ENCODE measurements at places on chromosomes 7 and 10.

DNA sequence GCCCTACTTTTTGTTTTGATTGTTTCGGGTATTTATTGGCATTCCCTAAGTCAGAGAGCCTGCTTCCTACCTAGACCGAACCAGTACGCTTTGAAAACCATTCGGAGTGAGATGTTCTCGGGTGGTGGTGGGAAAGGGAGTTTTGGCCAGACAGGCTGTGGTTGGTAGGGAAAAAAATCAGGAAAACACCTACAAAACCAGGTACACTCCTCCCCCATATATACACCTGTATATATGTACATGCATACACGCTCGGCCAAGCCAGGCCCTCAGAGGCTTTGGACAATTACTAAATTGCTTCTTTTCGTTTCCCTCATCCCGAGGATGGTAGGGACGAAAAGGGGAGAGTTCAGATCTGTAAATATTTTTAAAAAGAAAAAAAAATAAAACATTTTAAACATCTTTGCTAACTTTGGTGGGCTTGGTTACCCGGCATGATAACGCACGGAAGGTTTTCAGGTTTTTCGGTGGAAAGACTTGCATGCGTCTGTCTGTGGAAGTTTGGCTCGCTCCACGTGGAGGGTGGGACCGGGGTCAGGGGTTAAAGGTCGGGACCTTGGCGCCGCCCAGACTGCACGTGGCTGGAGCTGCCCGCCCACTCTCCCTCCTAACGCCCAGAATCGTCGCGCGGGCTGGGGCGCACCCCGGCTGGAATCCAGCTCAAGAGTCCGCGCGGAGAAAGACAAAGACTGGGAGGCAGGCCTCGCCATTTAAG, 2.5 kb downstream of the HMX2 start:
- peak; percentile 54 for DNase-seq

DNA sequence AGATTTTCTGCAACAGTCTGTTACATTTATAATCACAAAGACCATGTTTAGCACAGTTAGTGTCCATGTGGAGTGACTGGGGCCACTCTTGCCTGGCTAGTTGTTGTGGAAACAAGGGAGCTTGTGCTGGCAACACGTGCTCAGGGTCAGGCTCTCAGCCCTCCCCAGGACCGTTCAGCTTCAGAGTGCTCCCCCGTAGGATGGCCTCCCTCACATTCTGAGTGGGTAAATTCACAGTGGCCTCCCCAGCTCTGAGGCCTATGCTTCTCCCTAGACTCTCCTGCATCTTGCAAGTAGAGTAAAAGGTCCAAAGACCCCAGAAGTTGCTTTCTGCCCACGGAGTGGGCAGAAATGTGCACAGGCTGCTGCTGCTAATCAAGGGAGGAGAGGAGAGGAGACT, 122.3 kb downstream of the ADCY1 start:
- DNase-seq, result no peak

- DNase-seq, result no peak
These were observed 231.1 kb downstream of the ADAM12 start for GRCh38 chr10:126157189-126157588.

DNA sequence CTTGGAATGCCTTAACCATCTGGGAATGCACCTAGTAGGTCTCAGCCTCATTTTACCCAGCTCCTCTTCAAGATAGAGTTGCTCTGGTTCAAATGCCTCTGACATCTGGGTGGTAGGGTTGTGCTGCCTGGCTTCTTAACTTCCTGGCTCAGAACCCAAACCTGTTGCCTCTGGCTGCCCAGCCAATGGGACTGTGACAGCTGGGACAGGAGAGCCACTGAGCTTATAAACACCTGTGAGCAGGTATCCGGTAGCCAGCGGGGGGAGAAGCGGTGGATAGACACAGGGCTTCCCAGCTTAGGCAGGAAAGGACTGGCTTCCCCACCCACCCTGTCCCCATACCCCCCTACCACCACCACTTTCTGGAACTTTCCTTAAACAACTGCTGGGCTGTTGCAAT, 115.8 kb upstream of the CARD11 start:
- DNase-seq, result no peak

DNA sequence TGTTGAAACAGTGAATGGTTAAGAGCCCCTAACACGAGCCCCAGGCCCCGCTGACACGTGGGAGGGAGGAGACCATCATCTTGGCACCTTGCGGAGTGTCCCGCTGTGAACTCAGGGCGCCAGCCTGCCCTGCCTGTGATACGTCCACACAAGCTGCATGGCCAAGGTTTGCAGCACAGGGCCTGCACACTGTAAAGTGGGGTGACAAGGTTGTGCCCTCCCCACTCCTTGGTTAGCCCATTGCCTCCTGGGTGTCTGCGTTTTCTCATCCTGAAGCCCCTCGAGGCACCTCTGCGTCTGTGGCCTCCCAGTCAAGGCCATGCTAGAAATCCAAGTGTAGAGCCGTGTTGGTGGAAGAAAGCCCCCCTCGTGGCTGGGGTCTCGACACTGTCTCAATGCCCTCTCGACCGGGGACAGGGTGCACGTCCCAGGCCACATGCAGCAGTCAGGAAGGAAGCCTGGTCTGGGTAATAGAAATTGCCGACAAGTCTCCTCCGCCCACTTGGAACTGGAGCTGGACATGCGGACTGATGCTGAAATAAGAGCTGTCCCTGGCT, 192.1 kb downstream of the DNAJB6 start:
- no peak for DNase-seq

DNA sequence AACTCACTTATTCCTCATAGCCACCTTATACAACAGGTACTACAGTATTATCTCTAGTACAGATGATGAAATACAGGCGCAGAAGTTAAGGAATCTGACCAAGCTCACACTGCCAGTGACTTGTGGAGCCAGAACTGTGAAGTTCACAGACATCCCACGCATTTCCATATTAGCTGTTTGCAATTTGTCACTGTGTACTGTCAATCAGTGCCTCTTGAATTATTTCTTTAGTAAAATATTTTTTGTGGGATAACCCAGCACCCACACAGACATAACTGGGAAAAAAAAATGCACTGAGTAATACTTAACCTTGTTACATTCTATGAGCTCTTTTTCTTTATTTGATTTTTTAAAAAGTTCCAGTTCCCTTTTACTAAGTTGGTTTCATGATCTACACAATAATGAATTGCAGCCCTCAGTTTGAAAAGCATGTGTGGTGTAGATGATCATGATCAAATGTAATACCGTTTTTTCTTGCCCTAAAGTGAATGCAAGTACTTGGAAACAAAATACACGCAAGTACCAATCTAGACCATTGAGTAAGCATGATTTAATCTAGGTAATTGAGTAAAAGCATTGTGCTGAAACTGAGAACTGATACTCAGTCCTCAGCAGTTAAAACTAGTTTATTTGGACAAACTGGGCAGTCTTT, 14.1 kb downstream of the CUL1 start:
- no peak for DNase-seq

- no peak for DNase-seq
These were observed 112.7 kb downstream of the REEP3 start for GRCh38 chr10:63633677-63634487.

DNA sequence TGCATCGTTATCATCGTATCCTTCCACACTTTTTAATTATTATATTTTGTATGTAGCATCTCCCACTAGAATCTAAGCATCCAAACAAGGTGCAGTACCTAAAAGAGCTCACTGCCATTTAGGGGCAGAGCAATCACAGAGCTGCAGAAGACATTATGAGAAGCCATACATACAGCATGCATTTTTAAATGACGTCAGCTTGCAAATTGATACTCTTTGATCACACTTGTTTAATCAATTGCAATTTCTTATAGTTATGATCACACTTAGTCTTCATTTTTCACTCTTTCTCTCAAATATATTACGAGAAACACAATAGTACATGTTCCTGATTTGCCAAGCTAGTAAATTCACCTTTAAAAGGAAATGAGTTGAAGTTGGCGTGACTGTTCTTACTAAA, 753.3 kb upstream of the LRRN3 start:
- no peak for DNase-seq

DNA sequence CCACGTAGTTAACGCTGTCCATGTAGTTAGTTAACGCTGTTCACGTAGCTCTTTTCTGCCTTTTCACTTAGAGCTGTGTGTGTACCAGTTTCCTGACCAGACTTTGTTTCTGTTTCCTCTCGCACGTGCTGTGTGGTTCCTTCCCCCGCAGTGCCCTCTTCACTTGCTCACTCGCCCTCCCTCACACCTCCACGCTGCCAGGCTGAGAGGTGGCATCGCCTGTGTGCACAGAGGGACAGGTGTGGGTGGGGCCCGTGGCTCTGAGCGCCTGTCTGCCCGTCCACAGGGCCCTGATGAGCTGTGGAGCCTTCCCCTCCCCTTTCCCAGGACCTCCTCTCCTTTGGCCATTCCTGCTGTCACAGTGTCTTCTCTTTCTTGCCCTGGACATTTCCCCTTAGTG, 30.6 kb downstream of the WDR37 start:
- DNase-seq, result no peak

- DNase-seq, result no peak
These were observed 18.1 kb downstream of the IL2RA start for GRCh38 chr10:6044060-6044459.

DNA sequence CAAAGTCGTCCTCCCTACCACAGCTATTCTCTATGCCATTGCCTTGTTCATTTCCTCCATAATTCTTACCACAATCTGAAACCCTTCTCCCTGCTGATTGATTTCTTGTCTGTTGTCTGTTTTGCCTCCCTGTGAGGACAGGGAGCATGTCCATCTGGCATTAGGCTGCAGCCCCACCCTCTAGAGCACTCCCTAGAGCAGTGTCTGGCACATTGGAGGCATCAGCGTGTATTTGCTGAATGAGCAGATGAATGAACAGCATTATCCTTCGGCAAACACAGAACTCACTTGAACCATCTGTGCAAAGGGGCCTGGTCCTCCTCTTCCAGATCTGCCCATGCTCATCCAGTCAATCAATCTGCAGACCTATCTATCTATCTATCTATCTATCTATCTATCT, 5.1 kb upstream of the DMBT1 start:
- no peak for DNase-seq

DNA sequence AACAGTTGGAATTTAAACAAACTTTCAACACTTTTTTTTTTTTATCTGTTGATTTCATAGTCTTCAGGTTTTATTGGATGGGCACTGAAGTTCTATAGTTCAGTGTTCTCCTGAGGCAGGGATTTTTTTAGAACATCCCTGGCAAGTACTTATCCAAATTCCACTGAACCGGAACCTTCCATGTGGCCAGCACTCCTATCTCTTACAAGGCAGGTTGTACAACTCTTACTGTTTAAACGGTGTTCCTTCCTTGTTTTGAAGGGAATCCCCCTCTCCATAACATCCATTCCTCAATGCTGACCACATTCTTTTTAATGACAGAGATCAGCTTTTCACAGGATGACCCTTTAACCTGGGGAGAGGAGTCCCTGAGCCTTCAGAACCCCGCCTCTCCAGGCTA, 238.9 kb upstream of the CTBP2 start:
- DNase-seq, result no peak

- DNase-seq, result no peak
These were observed 38.6 kb downstream of the SFTPD start for GRCh38 chr10:79910344-79910743.

DNA sequence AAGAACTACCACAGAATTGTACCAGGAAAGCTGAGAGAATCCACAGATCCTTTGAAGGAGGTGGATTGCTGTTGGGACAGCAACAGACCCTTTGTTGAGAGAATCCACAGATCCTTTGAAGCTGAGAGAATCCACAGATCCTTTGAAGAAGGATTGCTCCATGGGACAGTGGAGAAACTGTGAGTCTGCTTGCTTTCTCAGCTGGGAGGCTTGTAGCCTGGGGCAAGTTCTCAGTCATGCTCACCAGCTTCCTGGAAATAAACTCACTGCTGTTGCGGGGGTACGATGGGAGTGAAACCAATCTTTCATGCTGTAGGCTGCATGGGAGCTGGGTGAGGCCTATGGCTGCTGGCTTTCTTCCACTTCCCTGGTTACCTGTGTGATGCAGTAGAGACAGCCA, 106.3 kb downstream of the C7orf25 start:
- no peak for DNase-seq

DNA sequence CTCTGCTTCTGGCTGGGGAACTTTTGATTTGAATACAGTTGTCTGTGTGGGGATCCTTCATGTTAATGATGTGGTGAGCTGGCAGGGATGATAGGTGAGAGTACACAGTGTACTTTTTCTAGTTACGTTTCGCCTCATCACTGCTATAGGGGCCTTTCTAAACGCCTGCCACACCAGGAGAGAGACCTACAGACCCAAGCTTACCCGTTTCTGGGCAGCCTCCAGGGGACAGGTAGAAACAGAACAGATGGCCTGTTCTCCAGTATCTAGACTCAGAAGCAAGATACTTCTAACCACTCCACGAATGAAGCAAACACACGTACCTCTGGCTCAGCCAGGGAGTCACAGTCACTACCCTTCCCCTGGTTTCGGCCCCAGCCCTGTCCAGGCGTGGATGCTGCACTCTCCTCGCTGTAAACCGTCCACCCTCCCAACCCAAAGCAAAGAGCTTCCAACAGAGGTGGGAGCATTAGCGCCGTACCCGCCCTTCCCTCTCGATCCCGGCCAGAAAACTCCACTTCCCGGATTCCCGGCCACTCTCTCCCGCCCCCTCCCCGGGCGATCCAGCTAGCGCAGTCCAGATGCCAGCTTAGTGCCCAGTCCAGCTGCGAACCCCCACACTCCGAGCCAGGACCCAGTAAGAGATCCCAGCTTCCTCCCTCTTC, 1.2 kb downstream of the CCDC6 start:
- peak; percentile 79 for DNase-seq

DNA sequence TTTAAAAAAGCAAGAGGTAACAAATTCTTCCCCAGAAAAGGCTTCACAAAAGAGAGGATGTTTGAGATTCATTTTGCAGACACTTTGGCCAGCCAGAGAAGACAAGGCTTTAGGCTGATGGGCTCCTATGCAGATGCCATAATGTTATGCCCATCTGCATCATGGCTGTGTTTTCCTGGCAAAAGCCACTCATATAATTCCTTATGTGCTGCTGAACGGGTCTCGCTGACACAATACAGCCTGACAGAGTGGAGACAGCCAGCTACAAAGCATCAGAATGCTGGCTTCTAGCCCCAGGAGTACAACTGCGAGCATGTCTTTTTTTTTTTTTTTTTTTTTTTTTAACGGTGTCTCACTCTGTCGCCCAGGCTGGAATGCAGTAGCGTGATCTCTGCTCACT, 1157.4 kb upstream of the AUTS2 start:
- DNase-seq, result no peak

- peak; percentile 60 for DNase-seq
These were observed 120.2 kb downstream of the MAD1L1 start for GRCh38 chr7:2112261-2113198.

DNA sequence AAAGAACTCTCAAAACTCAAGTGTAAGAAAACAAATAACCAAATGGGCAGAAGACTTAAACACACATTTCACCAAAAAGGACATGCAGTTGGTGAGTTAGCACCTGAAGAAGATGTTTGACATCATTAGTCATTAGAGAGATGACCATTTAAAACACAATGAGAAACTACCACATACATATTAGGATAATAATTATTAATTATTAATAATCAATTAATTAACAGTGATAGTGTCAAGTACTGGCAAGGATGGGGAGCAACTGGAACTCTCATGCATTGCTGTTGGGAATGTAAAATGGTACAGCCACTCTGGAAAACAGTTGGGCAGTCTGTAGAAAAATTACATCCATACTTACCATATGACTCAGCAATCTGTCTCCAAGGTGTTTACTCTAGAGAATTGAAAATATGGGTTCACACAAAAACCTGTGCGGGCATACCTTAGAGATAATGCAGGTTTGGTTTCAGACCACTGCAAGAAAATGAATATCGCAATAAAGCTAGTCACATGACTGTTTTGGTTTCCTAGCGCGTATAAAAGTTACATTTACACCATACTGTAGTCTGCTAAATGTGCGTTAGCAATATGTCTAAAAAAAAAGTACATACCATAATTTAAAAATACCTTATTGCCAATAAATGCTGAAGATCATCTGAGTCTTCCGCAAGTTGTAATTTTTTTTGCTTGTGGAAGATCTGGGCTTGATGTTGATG, 30.3 kb downstream of the ARID5B start:
- DNase-seq, result no peak
